ENCODE measurements at places on chromosomes 16 and 17.
A peak's percentile ranks its signal among the peaks of the same experiment; 100 is the strongest.

- no peak for DNase-seq
These were observed 303.6 kb downstream of the UTP18 start for GRCh38 chr17:51563961-51564360.

GRCh38 chr16:83730812-83731211, 77.0 kb upstream of the HSBP1 start:
- no peak for DNase-seq

DNA sequence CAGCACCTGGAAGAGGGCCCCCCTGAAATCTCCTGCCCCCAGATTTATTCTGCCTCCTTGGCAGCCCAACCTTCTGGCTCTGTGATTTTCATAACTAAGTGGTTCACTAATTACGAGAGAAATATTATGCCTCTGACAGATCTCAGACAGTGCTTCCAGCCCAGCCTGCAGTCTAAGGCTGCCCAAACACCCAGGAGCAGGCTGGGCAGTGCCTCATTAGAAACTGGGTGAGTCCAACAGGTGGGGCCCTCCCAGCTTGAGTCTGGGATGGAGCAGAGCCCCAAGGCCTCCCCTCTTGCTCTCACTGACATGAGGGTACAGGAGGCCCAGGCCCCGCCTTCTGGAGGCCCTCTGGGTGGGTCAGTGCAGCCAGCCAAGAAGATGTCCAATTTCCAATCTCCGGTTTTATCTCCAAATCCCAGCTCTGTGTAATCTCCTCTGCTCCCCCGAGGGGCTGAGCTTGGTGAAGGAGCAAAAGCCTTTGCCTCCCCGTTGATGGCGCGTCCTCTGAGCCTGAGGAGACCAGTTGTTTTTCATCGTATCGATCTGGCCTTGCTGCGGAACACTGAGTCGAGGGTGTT, 20.1 kb upstream of the ABCC3 start:
- no peak for DNase-seq

GRCh38 chr17:29019475-29020181, 13.8 kb upstream of the SEZ6 start:
- DNase-seq, result peak; percentile 54

- DNase-seq, result peak; percentile 51
These were observed at the start of gene CES2 for GRCh38 chr16:66935314-66936011. Gene CES2, plus strand, starts transcription at chr16:66935516. Its CDS starts 120 bp downstream, at chr16:66935636.
